ENCODE measurements at places on chromosomes 12 and 14.
A peak's percentile ranks its signal among the peaks of the same experiment; 100 is the strongest.

GRCh38 chr12:9761419-9761781, 699 bp upstream of the CD69 start:
- no peak for DNase-seq

GRCh38 chr14:73014105-73014504, 12.8 kb downstream of the ZFYVE1 start:
- DNase-seq = no peak

GRCh38 chr14:61470261-61470960, 149.0 kb downstream of the PRKCH start:
- DNase-seq = peak; percentile 73

DNA sequence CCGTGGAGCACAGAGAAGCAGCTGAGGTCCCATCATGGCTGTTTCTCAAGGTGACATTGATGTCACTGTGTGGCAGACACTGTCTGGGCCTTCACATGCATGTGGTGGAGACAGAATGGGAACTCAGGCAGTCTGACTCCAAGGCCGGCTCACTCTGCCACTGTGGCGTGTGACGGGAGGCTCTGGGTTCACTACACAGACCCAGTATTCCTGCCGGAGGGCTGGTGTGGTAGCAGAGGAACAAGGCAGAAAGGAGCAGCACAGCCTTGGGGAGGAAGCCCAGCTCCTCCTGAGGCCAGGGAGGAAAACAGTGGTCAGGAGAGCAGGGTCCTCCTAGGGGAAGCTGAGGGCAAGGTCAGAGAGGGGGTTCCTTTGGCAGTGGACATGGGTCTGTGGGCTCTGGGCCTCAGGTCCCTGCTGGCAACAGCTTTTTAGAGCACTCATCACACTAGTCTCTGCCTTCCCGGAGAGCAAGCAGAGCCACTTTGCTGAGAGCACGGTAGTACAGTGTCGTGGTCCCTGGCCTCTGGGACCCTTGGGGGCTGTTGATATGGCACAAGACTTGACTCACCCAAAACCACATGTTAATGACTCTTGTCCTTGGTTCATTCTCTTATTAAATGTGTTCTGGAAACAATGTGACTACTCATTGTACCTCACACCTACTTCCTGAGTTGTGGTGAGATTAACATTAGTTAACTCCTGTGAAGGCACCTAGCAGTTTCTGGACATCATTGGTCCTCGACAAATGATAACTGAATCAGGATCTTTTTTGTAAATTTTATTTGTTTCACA, 21.3 kb downstream of the DCAF4 start:
- no peak for DNase-seq

DNA sequence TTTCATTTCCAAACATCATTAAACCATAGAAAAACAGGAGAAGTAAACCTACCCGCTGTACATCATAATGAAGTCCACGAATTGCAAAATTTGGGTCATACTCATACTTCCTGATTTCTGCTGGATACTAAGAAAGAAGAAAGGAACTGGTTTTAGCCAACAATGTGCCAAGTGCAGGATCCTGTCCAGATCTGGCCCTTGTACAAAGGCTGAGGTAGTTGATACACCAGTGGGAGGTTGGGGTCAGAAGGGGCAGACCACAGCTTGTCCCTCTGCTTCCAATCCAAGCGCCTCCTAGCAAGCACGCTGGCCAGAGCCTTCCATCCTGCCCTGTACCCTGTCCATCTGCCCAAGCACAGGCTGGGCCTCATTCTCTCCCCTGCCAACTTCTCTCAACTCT, 34.2 kb downstream of the NT5DC3 start:
- no peak for DNase-seq

DNA sequence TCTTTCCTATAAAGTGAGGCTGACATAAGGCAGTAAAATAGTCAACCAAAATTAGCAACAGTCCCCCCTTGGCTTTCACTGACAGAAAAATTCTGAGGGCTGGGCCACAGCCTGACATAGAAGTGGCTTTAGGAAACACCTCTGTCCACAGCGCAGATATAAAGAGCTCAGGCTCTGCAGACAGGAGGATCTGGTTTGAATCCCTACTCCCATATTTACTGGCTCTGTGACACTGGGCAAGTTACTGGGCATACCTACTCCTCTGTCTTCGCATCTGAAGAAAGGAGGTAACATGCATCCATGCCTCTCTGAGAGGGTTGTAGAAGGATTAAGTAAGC, 95.3 kb downstream of the STXBP6 start:
- no peak for DNase-seq

DNA sequence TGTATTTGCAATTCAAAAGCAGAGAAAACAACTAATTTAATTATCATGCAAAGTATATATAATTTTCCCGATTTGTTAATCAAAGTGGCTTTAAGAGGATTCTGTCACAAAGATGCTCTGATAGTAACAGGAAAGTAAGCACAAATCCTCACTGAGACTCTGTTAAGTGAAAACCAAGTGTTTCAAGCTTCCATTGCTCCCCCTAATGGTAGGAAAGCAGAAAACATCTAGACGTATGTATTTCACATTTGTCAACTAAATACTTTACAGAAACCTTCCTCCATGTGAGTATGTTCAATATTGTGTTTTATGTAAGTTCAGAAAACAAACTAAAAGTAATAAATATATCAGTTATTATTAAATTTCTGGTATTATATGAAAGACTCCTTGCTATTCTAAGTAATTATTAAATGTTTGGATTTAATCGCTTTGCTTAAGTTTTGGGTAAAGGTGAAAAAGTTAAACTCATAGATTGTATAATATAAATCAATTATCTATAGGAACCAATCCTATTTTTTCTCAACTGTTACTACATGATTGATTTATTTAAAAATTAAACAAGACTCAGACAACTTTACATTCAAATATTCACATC, 1.5 kb upstream of the NTS start:
- DNase-seq = peak; percentile 69

DNA sequence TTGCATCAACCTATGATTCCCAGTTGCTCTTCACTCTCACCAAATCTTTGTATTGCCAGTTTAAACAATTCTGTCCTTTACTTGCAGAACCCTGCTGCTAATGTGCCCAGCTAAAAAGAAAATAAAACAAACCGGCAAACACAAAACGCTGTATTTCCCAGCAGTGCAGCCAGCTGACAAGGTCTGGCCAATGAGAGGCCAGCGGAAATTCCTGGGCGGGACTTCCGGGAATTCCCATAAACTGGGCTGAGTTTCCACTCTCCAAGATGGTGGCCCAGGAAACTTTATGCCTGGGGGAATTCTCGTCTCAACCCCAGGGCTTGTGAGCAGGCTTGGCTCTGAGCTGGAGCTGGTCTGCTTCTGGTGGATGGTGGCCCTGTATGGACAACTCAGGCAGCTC, 807.3 kb upstream of the TMEM132C start:
- DNase-seq = no peak

DNA sequence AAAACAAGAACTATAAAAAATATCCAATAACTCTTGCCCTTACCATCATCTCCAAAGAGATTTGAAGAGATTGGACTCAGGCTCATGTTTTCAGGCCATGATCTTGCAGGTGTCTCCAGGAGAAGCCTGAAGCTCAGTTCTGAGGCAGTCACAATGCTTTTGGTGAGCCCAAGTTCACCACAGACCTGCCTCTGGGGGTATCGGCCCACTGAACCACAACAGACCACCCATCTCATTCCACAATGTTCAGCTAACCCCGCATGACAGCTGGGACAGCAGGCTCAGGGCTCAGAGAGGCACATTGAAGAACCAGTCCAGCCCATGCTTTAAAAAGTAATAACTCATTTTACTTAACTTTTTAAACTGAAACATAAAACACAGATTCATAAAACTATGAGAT, 28.3 kb upstream of the APOLD1 start:
- DNase-seq = no peak

- DNase-seq = no peak
Observed at GRCh38 chr14:98477935-98478334, 794.1 kb downstream of the BCL11B start.

- DNase-seq = no peak
Observed at GRCh38 chr14:51014625-51015024, 70.3 kb upstream of the PYGL start.

GRCh38 chr14:57652769-57653168, 159.1 kb upstream of the CCDC198 start:
- DNase-seq = no peak

- no peak for DNase-seq
Observed at GRCh38 chr12:66072135-66072534, 58.4 kb downstream of the LLPH start.

DNA sequence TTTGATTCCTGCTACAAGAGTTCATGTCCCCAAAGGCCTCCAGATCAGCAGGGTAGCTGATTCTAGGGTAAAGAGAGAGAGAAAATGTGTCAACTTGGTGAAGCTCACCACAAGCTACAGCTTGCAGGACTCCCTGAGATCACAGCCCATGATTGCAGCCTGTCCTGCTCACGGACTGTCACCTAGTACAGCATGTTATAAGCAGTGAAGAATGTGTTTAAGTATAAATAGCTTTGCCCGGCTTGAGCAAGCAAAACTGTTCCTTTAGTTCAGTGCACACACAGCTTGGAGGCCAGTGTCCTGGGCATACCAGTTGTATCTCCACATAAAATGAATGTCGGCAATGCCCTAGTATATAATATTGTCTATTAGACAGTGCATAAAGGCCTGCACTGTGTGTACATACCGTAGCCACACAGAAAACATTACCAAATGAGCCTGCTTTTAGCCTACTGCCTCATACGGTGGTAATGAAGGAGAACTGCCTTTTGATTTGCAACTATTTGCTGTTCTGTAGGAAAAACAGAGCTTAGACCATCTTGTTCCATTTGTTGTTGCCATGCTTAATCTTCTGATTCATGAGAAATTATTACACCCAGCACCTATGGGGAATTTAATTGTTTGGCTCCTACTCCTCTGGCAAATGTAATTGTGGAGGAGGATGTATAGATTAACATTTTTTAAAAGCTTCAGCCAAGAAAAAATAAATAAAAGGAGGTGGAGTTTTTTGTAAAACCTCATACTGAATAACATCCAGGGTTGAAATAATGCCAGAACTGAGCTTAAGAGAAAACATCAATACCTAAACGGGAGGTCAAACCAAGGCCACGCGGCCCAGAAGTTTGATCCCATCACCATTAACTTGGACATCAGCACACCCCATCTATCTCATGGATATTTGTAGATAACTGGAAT, 108.1 kb upstream of the G2E3 start:
- no peak for DNase-seq

DNA sequence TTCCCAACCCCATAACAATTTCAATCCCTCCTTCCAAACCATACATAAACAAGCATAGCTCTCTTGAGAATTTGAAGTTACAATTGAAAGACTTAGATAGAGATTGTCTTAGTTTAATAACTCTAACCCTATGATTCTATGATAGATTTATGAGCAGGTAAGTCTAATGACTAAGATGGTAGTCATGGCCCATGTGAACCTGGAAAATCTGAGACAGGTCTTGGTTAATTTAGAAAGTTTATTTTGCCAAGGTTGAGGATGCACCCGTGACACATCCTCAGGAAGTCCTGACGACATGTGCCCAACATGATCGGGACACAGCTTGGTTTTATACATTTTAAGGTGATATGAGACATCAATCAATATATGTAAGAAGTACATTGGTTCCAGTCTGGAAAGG, 248.8 kb downstream of the KCNH5 start:
- no peak for DNase-seq

DNA sequence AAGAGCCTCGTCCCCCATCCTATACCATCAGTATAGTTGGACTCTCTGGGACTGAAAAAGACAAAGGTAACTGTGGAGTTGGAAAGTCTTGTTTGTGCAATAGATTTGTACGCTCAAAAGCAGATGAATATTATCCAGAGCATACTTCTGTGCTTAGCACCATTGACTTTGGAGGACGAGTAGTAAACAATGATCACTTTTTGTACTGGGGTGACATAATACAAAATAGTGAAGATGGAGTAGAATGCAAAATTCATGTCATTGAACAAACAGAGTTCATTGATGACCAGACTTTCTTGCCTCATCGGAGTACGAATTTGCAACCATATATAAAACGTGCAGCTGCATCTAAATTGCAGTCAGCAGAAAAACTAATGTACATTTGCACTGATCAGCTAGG, 13.6 kb downstream of the ARHGAP5 start:
- DNase-seq = no peak

GRCh38 chr12:117457189-117457588, 95.8 kb upstream of the NOS1 start:
- DNase-seq = no peak

DNA sequence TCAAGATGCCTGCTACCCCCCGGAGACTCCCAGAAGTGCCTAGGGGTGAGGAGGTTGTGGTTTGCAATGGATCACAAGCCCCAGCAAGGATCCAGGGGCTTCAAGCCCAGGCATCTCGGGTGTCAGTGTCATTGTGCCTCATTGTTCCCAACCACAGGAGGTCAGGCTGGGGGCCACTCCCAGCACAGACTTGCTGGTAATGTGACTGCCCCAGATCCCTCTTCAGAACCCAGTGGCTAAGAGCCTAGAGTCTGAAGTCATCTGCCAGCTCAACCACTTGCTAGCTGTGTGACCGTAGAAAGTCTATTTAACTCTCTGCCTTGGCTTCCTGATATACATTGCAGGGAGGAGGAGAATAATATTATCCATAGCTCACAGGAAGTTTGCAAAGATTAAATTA, 7.7 kb upstream of the ASB2 start:
- DNase-seq = no peak

DNA sequence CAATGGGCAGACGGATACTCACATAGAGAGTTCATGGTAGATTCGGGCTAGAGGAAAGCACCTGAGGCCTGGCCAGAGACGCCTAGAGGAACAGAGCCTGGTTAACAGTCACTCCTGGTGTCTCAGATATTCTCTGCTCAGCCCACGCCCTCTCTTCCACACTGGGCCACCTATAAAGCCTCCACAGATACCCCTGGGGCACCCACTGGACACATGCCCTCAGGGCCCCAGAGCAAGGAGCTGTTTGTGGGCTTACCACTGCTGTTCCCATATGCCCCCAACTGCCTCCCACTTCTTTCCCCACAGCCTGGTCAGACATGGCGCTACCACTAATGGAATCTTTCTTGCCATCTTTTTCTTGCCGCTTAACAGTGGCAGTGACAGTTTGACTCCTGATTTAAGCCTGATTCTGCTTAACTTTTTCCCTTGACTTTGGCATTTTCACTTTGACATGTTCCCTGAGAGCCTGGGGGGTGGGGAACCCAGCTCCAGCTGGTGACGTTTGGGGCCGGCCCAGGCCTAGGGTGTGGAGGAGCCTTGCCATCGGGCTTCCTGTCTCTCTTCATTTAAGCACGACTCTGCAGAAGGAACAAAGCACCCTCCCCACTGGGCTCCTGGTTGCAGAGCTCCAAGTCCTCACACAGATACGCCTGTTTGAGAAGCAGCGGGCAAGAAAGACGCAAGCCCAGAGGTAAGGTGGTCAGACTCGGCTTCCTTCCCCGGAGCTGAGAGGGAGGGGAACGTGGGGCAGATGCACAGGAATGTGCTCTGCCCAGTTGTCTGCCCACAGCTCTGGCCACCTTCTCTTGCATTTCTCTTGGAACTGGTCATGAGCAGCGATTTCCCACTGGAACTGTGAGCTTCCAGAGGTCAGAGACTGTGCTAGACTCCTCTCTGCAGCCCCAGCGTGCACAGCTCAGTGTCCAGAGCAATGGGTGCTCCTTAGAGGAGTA, at the start of gene CD4:
Gene CD4, plus strand, starts transcription at position 557 of the 953 bp plus-strand sequence. CDS start 10,611 bp downstream, outside the sequence.
- no peak for DNase-seq

- DNase-seq = no peak
Observed at GRCh38 chr12:65535946-65536345, 257.5 kb downstream of the MSRB3 start.
